ENCODE measurements at places on chromosomes 5 and 9.

DNA sequence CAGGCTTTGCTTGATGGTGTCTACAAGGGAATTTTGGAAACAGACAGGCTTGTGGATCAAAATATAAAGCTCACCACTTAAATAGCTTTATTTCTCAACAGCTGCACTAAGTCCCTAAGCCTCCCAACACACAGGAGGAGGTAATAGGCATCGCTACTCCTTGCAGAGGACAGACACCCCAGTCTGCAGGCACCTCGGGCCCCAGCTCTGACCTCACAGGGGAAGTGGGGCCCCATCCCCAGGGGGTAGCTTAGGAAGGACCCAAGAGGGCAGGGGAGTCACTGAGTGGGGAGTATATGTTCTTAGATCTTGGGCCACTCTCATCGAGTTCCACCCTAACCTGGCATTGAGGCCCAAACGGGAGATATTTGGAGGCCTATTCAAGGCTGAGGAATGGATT, 66.7 kb upstream of the XPA start:
- no peak for DNase-seq

DNA sequence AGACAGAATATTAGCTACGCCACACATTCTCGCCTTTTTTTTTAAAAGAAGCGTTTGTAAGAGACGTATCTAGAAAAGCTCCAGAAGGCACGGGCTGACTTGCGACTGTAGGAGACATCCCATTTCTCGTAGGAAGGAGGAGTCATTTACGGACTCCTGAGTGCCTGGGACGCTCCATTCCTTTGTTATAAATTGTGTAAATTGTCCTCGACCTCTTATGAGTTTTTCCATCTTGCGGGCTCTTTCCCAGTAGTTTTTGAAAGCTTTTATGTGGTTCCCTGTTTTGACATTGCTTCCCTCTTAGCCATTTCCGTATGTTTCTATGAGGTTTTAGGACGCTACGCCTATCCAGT, 1.0 kb downstream of the RABL6 start:
- no peak for DNase-seq

DNA sequence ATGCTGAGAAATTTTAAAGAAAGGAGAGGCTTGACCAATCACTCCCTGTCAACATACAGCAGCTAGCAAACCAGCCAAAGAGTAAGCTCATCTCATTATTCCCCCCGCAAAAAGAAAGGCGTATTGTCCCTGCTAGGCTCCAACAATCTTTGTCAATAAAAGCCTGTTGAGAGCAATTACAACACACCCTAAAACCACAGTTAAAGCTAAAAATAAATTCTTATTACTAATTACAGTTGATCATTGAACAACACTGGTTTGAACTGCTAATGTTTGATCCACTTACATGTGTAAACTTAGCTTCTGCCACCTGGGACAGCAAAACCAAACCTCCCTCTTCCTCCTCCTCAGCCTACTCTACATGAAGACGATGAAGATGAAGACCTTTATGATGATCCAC, 151.2 kb downstream of the TSSK1B start:
- DNase-seq: no peak

- peak; percentile 18 for DNase-seq
These were observed at the start of gene IRX2 for GRCh38 chr5:2751592-2752021. TSS of gene IRX2 (minus strand) at chr5:2751677. CDS start at chr5:2751413, 264 bp downstream.

GRCh38 chr9:121498487-121499176, 1.0 kb downstream of the GGTA1 start:
- DNase-seq: peak; percentile 20

DNA sequence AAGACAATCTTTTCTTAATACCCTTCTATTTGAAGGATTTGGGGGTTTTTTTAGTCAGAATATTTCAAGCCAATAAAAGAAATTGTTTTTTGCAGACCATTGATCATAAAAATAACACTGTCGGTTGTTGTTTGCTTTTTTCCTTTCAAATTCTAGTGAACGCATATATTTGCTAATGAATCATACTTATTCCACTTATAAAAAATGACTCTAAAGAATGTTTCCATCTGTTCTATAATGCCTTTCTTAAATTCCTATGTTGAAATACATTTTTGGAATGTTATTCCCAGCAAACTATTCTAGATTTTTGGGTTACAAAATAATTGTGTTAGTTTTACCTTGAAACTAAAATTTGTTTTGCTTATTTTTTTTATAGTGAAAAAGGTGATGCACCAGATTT, 32.2 kb downstream of the CWC27 start:
- no peak for DNase-seq

- DNase-seq: no peak
These were observed 104.2 kb downstream of the SNX18 start for GRCh38 chr5:54621709-54622108.

DNA sequence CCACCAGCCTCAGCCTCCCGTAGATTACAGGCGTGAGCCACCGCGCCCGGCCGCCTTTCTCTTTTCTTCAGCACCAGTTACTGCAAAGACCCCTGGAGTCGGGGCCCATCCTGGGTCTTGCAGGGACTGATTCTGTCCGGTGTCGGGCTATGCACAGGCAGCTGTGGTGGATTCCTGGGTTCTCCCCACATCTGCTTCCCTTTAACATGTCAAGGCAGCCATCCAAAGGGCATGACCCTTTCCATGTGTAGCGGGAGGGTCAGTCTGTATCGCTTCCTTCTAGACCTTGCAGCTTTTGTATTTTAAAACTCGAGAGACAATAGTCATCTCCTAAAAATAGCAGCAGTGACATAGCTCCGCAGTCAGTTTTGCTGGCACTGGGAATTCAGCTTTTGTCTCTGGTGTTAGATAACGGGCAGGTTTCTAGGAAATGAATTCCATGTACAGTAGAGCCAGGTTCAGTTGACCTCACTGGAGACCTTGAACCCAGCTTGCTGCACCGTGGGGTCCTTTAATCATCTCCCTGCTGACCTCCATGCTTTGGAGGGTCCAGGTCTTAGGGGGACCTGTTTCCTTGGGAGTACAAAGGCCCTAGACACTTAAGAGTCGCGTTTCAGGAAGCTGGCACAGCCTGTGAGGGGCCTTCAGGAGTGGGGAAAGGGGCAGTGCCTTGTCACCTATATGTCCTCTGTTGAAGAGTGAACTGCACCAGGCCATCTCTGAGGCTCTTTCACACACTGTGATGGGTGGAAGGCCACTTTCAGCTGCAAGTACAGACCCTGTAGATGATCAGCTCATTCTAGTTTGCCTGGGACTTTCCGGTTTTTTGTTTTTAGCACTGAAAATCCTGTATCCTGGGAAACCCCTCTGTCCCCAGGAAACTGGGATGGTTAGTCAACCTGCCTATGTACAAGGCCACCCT, 13.8 kb downstream of the ANKRD33B start:
- no peak for DNase-seq

DNA sequence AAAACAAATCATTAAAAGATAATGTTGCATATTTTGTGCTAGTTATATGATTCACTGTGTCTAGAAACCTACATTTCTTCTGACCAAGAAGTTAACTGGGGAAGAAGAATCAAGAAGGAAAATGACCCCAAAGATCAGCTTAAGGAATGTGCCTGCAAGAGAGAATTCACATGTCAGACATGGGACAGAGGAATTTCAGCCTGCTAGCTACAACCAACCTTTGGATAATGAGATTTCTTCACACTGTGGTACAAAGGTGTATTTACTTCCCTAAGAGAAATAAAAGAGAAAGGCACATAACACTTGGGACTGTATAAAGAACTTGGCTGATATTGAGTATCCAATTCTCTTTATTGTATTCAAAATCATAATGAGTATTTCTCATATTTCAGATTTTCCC, 39.6 kb upstream of the ELL2 start:
- no peak for DNase-seq

DNA sequence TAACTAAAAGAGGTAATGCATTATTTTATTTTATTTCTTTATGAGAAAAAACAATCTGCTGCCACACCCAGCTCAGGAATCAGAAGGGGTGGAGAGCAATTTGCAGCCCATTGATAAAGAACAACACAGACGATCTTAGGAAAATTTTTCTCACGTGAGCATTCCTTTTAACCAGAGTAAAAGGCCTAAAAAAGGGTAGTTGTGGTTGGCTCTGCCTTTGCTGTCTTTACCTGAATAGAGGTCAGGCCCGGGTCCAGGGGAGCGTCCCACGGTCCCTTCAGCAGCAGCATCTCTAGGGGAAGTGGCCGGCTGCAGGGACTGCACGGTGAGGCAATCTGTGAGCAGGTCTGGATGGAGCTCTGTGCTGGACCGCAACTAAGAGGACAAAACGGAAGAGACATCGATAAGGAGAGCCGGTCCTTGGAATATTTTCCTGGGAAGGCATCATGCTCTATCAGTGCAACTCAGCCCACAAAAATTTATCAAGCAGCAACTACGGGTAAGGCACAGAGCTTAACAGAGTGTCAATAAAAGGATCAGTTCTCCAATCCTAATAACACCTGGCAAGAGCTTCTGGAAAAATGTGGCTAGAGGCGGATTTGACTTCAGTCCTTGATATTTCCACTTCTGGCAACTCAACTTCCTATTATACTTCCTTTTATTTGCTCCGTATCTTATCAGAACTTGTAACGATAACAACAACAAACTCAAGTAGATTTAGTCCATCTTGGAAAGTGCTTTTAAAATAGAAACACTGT, 372.8 kb upstream of the RFX3 start:
- no peak for DNase-seq

GRCh38 chr9:131539223-131539923, 6.0 kb upstream of the PRRT1B start:
- DNase-seq: no peak

DNA sequence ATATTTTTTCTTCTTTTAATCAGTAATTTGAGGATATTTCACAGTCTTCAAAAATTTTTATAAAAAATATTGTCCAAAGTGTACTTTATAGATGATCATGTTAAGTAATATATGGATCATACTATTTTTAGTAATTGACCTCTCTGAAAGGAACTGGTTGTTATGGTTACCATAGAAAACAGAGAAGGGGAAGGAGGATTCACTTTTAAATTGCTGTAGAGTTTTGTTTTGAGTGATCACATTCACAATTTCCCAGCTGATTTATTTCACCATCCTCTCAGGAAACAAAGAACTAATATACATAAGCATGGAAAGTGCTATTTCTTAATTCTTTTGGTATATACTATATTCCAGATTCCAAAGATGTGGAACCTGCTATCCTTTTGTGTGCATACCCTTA, 56.5 kb upstream of the NREP start:
- no peak for DNase-seq

DNA sequence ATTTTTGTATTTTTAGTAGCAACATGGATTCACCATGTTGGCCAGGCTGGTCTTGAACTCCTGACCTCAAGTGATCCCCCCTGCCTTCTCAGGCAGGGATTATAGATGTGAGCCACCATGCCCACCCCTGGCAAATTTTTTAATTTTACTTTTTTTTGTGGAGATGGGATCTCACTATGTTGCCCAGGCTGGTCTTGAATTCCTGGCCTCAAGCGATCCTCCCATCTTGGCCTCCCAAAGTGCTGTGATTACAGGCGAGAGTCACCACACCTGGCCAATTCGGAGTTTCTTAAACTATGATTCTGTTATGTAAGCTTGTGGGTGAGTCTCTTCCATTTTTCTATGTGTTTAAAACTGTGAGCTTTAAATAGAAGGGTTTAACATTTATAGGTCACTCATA, 27.6 kb downstream of the PCBD2 start:
- no peak for DNase-seq

DNA sequence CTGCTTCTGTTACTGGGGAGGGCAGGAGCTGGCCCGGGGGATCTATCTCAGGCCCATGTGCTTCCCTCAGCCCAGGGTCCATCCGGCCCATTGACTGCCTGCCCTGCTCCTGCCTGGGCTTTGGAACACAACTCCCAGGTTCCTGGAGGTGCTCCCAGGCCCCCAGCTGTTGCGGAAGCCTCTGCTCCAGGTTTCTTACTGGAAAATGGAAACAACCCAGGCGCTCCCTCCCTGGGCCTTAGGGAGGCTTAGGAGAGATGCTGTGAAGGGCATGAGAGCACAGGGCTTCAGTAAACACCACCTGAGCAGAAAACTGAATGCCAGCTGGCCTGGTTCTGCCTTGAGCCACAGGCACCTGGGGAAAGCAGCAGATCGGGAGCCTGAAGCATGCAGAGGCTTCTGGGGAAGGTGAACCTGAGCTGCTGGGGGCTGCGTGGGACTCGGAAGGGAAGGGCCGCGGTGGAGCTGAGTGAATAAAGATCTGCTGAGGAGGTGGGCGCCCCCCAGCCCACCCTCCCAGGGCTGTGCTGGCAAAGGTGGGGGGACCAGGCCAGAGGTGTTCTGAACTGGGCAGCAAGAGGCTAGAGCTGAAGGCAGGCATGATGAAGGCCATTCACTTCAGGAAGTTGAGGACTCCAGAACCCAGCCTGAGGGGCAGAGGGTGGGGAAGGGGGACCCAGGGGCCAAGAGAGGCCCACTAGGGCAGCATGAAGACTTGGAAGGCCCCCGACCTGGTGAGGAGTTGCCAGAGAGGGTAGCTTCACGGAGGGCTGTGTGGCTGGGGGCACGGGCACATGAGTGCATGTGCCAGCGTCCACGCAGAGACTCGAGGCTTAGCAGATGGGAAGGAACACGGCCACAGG, 64.8 kb downstream of the SHB start:
- no peak for DNase-seq

DNA sequence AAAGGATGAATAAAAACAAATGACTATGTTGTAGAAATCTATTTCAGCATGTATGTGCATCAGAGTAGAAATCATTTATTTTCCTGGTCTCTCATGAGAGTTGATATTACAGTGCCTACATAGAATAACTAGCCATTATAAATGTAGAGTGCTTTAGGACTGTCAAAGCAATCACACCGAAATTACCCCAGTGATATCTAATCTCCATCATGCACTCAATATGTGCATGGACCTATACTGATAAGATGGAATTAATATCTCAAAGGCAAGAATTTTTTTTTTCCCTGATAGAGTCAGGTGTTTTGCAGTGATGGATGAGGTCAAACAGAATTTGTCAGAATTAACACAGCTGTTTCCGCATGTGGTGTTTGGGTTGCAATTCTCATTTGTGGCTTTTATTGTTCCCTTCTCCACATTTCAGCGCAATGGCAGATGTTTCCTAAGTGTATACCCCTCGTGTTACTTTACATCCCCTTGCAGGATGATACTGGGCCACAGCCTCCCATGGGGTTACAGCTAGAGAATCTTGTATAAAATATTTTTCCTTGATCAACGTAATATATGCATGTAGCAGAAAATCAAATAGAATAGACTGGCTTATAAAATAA, 298.8 kb downstream of the RASEF start:
- no peak for DNase-seq

- no peak for DNase-seq
These were observed 9.1 kb downstream of the PDE6A start for GRCh38 chr5:149935431-149935901.

DNA sequence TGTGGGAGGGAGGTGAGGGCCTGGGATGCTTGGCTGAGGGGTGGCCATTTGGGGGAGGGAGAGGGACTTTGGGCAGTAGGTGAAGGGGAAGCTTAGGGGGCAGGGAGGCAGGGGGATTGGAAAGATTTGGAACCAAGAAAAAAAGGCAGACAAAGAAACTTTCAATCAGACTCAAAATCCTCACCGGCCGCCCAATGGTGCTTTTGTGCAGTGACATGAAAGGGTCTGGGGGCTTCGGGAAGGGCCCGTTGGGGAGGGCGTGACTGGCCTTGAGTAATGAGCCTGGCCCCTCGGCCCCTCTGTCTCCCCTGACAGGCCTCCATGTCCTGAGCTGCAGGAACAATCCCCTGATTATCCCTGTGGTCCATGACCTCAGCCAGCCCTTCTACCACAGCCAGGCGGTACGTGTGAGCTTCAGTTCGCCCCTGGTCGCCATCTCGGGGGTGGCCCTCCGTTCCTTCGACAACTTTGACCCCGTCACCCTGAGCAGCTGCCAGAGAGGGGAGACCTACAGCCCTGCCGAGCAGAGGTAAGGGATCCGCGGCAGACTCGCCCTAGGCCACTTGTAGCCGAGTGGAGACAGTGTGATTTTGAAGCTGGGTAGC, 181.1 kb downstream of the PAPPA start:
- no peak for DNase-seq

Data from activated T-cell treated with anti-CD3 and anti-CD28 coated beads, Interleukin-2, amount 50 U/mL, for 48 hours (primary cell).